ENCODE measurements at places on chromosomes 4 and X.

DNA sequence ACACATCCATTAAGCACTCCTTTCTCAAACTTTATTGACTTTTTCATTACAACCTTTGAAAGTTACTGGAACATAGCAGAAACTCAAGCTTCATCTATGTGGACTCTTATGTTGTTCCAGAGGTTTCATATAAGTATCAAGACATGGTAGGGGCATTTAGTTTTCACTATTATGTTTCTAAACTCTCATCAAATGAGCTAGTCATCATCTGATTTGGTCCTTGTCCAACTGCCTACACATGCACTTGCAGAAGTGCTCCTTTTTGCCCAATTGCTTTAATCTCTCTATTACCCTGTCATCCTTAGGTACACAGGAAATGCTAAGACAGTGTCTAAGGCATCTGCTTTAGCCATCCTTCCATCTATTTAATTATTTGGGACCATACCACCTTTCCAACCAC is 42.2 kb upstream of the EPGN start:
- DNase-seq = no peak

GRCh38 chrX:139202742-139203420 is 327.7 kb upstream of the F9 start:
- no peak for DNase-seq

DNA sequence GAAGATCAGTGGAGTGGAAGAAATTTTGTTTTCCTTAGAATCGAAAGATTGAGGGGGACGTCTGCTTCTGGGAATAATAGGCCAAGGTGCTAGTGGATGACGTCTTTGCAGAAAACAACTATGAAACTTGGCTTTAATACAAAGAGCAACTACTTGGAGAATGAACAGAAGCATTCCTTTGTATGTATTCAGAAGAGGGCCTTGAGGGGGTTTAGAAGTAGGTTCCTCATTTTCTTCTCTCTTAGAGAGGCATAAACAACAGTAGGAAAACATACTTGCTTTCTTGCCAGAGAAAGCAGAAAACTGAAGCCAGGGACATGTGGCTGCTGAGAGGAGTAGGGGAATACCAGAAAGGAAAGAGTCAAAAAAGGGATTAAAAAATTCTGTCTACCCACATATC is 167.8 kb downstream of the ZNF330 start:
- DNase-seq = no peak

- DNase-seq = no peak
Observed at GRCh38 chr4:3413217-3413671, 28.5 kb upstream of the HGFAC start.

- DNase-seq = no peak
Observed at GRCh38 chr4:186781032-186781917, 57.6 kb upstream of the FAT1 start.

- DNase-seq = no peak
Observed at GRCh38 chr4:100306018-100306417, 115.8 kb upstream of the DDIT4L start.

- no peak for DNase-seq
Observed at GRCh38 chr4:76984788-76985211, 35.2 kb downstream of the SEPTIN11 start.

DNA sequence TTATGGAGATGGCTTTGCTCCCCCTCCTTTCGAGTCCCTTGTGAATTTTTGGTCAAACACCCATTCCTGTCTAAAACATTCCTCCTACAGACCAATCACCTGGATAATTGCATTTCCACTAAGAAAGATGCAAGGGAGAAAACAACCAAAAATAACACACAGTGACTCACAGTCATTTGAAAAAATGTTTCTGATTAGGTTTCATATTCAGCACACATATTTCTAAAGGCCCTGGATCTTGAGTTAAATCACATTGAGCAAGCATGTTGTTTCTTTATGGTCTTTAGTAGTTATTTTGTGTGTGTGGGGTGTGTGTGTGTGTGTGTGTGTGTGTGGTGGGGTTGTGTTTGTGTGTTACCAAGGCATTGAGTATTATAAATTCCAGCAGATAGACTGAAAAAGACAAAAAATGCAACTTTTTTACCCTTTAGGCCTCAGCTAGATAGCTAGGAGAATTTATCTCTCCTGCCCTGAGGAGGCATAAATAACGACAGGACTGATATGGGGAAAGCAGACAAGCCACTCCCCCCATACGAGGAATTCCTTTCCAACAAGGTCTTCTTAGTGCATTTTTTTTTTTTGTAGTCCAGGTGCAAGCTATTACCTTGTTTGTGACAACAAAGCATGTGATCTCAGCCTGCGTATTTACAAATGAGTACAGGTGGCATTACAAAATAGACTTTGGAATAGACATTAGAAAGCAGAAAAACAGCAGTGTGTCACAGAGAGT is 265.4 kb upstream of the ADGRL3 start:
- no peak for DNase-seq

GRCh38 chr4:124177647-124178425 is 534.7 kb downstream of the ANKRD50 start:
- no peak for DNase-seq
